GM23338 (cell line): ENCODE measurements at places on chromosomes 12 and 14.

- DNase-seq = no peak
Measured at GRCh38 chr12:51932218-51933076, 19.1 kb upstream of the ACVR1B start.

DNA sequence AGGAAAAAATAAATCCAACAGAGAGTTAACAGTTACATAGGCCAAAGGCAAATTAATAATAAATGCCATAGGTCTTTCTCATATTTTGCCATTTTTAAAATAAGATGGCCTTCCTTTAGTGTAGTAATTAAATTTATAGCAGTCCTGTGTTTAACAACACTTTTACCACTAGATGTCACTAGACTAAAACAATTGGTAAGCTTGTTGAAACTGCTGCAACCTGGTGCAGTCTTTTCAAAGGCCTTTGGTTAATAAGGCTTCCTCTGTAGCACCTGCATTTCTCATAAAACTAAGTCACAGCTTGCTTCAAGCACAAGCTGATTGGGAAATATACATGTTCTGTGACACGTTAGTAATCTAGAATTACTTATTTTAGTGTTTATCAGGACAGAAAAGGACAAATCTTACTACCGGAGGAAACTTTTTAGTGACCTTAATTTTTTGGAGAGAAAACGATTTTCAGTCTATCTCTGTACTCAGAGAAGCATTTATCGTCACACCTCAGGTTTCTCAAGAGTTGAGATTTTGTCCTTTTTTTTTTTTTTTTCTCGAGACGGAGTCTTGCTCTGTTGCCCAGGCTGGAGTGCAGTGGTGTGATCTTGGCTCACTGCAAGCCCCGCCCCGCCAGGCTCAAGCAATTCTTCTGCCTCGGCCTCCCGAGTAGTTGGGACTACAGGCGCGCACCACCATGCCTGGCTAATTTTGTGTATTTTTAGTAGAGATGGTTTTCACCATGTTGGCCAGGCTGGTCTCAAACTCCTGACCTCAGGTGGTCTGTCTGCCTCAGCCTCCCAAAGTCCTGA lies 20.0 kb downstream of the BORCS5 start:
- peak; percentile 92 for DNase-seq

DNA sequence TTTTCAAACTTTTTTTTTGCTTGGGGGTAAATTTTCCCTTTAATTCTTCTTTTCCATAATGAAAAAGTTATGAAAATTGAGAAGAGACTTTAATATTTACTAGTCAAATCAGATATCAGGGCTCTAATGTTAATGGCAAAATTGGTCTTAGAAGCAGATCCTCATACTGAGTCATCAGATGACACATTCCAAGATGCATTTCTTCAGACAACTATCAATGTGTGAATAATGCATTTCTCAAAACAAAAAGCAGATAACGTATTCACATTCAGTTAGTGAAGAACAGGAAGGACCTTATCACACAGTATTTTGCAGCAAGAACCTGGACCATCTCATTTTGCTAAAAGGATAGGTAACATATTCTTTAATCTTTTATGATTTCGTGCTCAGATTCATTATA lies 130.7 kb downstream of the GPHN start:
- DNase-seq = no peak

- no peak for DNase-seq
Measured at GRCh38 chr12:49052451-49053208, 8.0 kb downstream of the KMT2D start.

GRCh38 chr12:29207120-29207519 lies 58.0 kb downstream of the FAR2 start:
- DNase-seq = peak; percentile 37

- DNase-seq = no peak
Measured at GRCh38 chr12:9895215-9895971, 14.1 kb downstream of the KLRF2 start.

GRCh38 chr12:87116780-87117179 lies 860.6 kb upstream of the MGAT4C start:
- no peak for DNase-seq

DNA sequence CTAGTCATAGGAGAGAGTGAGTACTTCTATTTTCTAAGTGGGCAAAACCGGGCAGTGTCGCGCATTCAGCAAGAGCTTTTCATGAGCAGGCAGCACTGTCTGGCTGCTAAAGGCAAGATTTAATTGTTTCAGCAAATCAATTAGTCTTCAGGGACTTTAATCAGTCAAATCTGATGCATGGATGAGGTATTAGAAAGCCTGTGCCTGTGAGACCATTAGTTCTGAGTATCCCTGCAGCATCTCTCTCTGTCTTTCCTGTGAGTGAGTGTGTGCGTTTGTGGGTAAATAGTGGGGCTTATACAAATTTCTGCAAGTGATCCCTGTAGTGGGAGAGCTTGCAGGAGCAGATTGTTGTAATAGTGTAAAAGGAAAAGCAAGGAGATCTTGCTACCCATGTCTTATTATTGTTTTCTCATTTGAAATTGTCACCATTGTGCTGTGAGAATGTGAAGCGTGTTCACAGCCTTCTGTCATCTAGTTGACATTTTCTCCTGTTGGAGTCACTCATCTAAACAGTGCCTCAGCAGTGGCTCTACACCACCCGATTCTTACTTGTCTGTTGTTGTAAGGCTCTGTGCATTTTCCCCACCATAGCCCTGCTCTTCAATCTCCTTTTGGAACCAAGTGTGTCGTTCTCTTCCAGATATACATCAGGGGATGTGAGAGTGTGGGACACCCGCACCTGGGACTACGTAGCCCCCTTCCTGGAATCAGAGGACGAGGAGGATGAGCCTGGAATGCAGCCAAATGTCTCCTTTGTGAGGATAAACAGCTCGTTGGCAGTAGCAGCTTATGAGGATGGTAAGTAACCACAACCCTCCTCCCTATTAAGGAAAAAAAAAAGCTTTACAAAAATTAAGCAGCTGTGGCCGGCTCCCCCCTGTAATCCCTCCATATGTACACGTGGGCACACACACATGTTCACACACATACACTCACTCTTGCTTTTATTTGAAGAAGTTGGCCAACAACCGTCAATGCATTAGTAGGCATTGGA lies 53.6 kb downstream of the FBXW8 start:
- no peak for DNase-seq

- DNase-seq = peak; percentile 86
Measured at GRCh38 chr12:51823875-51824565, 24.5 kb downstream of the FIGNL2 start.

- no peak for DNase-seq
Measured at GRCh38 chr12:2640281-2640680, 154.5 kb upstream of the FKBP4 start.

GRCh38 chr12:6667559-6668210 lies 4.8 kb upstream of the ING4 start:
- peak; percentile 46 for DNase-seq

GRCh38 chr14:32366256-32366879 lies 37.3 kb downstream of the AKAP6 start:
- peak; percentile 17 for DNase-seq

DNA sequence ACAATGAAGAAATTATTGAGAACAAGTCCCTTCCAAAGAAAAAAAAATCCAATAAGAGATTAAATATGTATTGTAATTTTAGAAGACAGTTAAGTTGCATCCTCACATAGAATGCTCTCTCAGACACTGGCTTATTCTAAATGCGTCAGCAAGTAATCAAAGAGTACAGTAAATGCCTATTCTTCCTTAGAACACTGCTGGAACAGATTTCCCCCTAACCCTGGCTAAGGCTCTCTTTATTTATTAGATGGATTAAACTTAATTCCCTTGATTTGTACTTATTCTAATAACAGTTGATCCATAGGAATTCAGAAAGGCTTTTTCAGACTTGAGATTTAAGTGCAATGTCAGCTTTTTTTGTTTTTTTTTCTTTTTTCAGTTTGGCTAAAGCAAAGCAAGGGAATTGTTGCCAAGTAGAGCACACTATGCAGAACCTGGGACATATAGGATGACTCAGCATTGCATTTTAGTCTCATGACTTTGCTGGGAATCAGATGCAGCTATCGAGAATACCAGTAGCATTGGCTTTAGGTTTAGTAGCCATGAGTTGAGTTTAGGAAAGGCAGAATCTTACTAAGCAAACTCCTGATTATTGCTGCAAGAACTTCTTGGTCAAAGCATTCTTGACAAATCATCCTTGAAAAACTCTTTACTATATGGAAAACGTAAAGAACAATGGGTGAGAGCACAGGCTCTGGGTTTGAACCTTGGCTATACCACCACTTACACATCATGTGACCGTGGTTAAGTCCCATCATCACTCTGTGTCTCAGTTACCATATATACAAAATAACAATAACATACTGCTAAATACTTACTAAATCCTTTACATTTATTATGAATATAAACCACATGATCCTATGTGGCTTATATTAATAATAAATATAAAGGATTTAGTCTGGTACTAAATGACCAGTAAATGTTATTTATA lies 26.7 kb downstream of the MED21 start:
- no peak for DNase-seq

DNA sequence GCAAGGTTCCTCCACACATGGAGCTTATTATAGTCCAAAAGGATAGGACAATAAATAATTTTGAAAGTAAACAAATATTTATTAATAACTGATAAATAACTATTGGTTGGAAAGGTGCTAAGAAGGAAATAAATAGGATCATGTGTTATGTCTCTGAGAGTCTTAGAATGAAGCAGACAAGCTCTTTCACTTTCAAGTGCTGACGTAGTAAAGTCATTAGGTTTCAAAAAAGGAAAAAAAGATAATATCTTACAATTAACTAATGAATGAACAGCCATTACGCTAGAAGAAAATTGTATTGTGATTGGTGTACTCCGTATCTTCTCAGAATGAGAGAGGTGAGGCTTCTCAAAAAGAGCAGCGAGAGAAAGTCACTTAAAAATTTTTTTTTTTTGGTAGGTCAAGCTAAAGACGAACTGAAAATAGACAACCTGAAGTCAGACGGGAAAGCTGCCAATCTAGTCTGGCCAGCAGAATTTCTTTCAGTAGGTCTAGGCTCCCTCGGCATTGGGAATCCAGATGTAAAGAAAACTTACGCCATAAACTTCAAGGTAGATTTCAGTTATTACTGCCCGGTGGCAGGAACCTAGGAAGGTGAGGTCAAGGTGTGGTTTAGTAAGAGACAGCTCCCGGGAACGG lies 583 bp upstream of the LEMD3 start:
- DNase-seq = no peak

DNA sequence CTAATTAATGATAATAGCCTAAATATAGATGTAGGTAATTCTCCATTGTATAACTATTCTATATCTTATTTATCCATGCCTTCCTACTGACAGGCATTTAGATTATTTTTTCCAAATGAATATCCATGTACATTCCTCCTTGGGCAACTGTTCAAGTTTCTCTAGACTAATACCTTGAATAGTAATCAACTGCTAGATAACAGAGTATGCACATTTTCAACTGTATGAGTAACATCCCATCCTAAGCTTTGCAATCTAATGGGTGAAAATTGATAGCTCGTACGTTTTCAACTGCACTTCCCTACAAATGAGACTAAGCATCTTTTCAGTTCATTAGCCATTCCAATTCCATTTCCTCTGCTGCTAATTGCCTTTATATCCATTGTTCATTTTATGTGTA lies 37.0 kb downstream of the YAF2 start:
- no peak for DNase-seq

GRCh38 chr14:67195279-67195678 lies 6.0 kb downstream of the GARIN2 start:
- DNase-seq = no peak

GRCh38 chr12:67391656-67392055 lies 122.5 kb downstream of the CAND1 start:
- DNase-seq = no peak

GRCh38 chr14:93859957-93860356 lies 67.2 kb upstream of the FAM181A start:
- DNase-seq = no peak

- no peak for DNase-seq
Measured at GRCh38 chr14:39768589-39768988, 336.4 kb upstream of the FBXO33 start.

- no peak for DNase-seq
Measured at GRCh38 chr14:50091240-50091913, 25.0 kb downstream of the VCPKMT start.

- no peak for DNase-seq
Measured at GRCh38 chr14:63996016-63996415, 143.2 kb downstream of the SYNE2 start.

GRCh38 chr12:89504560-89505346 lies 19.8 kb downstream of the GALNT4 start:
- DNase-seq = no peak

GRCh38 chr12:95304673-95305198 lies 87.1 kb downstream of the VEZT start:
- no peak for DNase-seq

DNA sequence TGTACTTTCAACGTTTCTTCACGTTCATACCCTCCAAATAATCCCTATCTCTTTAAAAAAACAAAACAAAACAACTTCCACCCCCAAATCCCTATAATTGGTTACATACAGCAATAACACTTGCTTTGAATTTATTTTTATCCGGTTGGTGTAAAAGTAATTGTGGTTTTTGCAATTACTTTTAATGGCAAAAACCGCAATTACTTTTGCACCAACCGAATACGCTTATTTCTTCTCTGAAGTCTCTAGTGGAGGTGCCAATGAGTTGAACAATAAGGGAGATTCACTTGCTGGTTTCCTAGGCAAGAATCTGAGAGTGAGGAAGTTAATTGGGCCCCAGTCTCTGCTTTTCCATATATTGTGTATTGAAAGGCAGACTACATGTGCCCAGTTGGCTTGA lies 133.3 kb downstream of the DACT1 start:
- DNase-seq = no peak

- DNase-seq = no peak
Measured at GRCh38 chr14:36829547-36829946, 167.9 kb downstream of the PAX9 start.

GRCh38 chr14:92633274-92633616 lies 115.2 kb downstream of the LGMN start:
- DNase-seq = no peak

DNA sequence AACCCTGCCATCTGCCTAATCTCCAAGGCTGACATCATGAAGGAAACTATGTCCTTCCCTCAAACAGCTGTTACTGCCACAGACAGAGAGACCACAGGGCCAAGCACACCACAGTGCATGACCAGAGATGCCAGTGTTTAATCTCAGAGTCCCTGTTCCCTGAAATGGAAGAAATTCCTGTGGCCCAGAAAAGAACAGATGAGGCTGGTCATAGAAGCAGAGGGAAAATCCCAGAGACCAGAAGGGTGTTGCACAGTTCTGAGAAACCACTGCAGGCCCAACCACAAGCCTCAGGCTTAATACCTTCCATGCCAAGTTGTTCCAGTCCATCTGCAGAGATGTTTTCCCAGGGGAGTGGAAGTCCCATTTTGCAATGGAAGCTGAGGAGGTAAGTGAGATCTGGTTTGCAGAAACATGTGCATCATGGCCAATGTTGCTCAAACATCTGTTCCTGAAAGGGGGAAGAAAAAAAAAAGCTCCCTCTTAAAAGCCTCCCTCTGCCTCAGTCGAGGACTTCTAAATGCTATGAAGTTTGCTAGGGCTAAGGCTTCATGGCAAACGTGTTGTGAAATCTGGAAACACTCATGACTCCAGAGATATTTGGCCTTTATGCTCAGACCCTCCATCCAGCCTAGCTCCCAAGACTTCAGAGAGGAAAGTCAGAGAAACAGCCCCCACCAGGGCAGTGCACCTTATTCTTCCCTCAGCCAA lies 98.6 kb downstream of the SCARB1 start:
- no peak for DNase-seq

GRCh38 chr12:18479256-18479655 lies 217.9 kb downstream of the PIK3C2G start:
- DNase-seq = no peak

- no peak for DNase-seq
Measured at GRCh38 chr12:211639-212414, 2.1 kb downstream of the SLC6A12 start.
